ENCODE measurements at places on chromosomes 5 and 9.

DNA sequence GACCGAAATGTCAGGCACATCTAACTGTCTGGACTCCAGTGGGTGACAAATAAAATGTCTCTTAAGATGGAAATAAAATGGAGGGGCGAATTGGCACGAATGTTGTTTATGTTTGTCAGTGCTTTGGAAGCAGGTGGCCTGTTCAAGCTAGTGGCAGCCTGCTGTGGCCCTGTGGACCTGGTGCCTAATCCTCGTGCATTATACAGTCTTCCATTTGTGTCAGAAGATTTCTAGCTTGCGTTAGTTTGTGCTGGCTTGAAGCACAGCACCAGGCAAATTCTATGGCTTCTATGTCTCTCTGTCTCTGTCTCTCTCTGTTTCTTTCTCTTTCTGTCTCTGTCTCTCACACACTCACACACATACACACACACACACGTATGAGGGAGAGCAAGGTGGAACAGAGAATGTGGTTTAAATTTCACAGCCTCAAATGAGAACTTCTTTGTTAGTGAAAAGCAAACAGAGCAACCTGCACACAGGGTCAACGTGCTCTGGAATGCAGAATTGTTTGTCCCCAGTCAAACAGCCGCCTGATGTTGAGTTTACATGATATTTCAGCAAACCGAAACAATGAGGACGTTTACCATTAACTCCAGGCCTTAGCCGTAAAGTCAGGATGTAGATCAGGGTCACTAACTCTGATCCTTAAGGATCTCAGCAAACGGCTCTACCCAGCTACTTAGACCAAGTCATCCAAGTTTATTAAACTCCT, 39.0 kb upstream of the CD180 start:
- no peak for DNase-seq

- DNase-seq = no peak
Observed at GRCh38 chr9:95815133-95815532, 60.4 kb upstream of the ERCC6L2 start.

DNA sequence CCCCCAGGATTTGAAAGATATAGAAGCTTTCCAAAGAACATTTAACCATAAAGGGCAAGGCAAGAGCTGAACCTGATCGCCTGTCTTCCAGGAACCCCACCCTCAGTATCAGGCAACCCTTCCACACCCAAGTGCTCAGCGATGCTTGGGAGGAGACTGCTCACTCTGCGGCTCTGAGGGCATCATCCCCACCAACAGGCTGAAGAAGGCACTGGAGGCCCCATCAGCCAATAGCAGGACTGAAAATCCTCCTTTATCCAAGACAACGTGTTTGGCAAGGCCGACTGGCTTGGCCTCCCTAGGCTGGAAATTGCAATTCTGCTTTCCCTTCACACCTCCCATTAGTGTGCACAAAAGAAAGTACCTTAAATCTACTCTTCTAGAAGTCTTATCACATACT, 1.4 kb upstream of the PPP2CA start:
- no peak for DNase-seq

DNA sequence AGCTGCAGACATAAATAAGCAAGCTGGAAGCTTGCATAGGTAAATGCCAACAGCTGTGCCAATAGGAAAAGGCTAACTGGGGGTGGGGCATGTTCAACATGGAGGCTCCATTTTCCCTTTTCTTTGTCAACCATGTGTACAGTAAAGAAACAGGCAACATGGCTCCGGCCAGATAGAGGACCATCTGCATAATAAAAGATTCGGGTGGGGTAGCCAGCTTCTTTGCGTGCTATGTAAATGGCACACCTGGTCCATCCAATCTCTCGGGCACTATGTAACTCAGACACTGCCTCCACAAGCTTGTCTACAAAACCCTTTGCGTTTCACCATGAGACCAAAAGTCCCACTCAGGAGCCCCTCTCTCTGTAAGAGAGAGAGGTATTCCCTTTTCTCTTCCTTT, 41.7 kb upstream of the DENND4C start:
- no peak for DNase-seq

- no peak for DNase-seq
Observed at GRCh38 chr5:147643142-147643541, 133.3 kb upstream of the DPYSL3 start.

GRCh38 chr9:137105814-137106661, 8.5 kb downstream of the DPP7 start:
- DNase-seq = no peak

GRCh38 chr9:91163773-91164471, 197.8 kb downstream of the AUH start:
- peak; percentile 77 for DNase-seq

GRCh38 chr5:144203750-144204596, 33.3 kb downstream of the KCTD16 start:
- no peak for DNase-seq

- no peak for DNase-seq
Observed at GRCh38 chr5:43304525-43304924, 8.7 kb downstream of the HMGCS1 start.

DNA sequence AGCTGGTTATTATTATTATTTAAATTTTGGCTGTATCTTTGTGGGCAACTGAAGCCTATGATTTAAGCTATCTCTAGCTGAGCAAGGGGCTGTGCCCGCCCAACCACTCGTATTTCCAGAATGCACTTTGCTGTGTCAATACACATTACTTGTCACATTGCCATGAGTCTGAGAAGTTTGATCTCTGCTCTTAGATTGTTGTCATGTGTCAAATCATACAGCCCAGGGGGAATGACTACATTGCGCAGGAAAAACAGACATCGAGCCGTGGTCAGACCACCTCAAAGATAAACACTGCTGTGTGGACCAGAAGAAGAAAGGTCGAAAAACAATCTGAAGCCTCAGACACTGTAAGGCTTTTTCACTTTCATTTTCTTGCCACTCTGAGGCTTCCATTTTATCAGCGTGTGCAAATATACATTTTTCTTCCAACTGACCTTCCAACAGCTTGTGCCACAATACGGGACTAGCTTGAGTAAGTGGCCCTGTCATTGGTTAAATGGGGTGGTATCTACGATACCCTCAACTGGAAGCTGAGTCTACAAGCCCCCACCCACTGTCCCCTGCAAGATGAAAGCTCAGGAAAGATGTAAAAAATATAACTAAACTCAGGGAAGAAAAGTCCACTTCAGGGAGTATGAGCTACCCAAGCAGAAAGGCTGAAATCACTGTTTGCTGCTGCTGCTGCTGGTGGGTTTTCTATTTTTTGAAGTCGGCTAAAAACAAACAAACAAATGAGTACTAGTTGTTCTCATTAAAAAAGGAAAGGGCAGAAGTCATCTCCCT, 603.0 kb downstream of the BNC2 start:
- DNase-seq = no peak

DNA sequence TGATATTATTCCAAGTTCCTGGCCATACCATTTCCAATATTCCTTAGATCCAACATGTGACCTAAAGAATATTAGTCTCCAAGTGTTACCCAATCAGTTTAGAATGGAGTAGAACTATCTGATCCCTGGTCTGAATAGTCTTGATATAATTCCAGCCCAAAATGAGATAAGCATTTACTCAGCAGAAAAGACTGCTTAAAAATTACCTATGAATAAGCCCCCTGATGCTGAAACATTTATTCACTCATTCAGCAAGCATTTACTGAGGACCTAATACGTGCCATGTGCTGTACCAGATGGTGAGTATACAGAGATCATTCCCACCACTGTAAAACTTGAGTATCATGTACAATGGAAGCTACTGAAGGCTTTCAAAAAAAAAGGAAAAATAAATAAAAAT, 157.0 kb downstream of the FAM114A2 start:
- no peak for DNase-seq

DNA sequence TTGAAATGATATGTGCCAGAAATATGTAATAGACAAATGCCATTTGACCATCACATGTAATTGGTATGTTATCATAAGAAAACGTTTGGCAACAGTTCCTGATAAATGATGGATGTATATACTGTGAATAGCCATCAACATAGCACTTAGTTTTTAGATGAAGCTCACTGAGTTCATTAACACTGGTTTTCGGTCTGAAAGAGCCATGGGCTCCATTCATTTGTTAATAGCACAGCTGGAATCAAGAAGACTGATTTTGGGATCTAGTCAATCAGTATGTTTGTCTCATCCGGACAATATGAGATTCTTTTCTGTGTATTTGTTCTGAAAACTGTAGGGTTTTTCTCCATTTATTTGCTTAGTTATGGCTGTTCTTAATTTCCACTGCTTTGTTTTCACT, 413.5 kb upstream of the CLINT1 start:
- no peak for DNase-seq

GRCh38 chr9:23717505-23717904, 108.5 kb downstream of the ELAVL2 start:
- no peak for DNase-seq

DNA sequence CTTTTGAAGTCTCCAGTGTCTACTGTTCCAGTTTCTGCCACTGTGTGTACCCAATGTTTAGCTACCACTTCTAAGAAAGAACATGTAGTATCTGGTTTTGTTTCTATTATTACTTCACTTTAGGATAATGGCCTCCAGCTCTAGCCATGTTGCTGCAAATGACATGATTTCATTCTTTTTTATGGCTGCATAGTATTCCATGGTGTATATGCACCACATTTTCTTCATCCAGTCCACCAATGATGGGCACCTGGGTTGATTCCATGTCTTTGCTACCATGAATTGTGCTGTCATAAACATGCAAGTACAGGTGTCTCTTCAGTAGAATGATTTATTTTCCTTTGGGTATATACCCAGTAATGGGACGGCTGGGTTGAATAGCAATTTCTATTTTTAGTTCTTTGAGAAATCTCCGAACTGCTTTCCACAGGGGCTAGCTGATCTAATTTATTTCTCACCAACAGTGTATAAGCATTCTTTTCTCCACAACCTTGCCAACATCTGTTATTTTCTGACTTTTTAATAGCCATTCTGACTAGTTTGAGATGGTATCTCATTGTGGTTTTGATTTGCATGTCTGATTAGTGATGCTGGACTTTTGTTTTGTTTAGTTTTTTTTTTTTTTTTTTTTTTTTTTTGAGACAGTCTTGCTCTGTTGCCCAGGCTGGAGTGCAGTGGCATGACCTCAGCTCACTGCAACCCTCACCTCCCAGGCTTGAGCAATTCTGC, 68.9 kb downstream of the WDR41 start:
- DNase-seq = no peak

GRCh38 chr5:172939611-172940267, 19.5 kb upstream of the RPL26L1 start:
- DNase-seq = no peak

DNA sequence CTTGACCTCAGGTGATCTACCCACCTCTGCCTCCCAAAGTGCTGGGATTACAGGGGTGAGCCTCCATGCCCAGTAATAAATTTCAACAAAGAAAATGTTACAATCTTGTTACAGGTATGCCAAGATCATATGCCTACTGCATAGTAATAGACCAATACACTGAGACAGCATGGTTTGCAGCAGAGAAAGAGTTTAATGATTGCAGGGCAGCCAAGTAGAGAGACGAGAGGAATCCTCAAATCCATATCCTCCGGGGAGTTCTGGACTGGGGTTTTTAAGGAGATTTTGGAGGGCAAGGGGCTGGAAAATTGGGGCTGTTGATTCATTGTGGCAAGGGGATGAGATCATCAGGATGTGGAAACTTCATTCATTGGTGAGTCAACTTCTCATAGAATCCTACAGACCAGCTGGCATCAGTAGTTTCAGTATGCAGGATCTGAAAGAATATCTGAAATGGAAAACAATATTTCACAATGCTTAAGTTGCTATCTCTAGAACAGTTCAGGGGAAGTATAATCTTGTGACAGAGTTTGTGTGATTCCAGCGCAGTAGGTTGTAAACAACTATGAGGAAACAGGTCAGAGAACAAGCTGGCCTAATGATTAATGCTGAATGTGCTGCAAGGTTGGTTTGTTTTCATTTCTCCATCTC, 14.8 kb upstream of the TUT7 start:
- no peak for DNase-seq

- DNase-seq = no peak
Observed at GRCh38 chr5:124883681-124884080, 137.2 kb upstream of the ZNF608 start.

DNA sequence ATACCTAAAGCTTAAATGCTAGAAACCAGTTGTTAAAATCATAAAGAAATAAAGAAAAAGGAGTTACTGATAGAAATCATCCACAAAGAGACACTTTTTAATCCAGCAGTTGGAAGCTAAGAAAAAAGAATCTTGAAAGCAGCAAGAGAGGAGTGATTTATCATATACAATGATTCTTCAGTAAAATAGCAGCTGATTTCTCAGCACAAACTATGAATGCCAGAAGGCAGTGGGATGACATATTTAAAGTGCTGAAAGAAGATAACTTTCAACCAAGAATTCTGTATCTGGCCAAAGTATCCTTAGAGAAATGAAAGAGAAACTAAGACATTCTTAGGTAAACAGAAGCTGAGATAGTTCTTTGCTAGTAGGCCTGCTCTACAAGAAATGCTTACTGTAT, 366.0 kb downstream of the HTR1A start:
- DNase-seq = no peak

GRCh38 chr9:136485049-136486045, 2.5 kb upstream of the SEC16A start:
- DNase-seq = peak; percentile 93

GRCh38 chr9:127915325-127915752, 1.5 kb downstream of the ST6GALNAC4 start:
- DNase-seq = peak; percentile 71

DNA sequence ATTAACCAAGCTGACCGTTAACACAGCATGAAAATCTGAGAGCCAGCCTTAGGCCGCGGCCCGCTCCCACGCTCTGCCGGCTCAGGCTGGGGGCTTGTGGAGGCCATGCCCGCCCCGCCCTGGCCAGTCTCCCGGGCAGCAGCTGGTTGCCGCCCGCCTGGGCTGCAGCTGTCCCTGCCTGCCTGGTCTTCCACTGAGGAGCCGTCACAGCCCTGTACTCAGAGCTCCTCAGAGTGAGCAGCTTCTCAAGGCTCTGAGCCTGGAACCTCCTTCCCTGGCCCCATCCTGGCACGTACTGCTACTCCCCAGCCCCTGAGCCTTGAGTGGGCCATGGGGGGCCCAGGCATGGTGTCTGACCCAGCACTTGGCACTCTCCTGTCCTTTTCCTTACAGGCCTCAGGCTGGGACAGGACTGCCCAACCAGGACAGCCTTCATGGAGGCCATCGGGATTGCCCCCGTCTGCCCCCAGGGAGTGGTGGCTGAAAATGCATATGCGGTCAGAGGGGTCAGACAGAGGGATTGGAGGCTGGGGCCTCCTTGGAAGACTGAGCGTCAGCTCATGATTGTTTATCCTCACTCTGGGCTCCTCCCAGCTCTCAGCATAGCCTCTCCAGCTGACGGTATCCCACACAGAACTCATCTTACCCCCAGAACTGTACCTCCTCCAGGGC, 11.9 kb downstream of the FGFR4 start:
- no peak for DNase-seq

DNA sequence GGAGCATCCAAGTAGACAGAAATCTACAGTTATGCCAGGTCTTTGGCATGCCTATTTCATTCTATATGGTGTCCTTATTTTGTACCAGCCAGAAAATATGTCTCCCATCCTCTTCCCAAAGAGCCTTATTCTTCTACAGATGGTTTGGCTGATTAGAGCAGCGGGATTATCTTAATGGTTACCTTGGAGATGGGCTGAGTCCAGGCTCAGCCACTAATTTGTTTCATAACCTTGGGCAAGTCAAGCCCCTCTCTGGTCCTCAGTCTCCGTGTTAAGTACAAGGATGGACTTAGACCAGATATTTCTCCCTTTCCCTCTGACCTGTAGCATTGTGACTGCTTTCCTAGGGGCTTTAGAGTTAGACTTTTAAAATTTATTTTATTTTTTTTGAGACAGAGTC, 11.1 kb upstream of the GLE1 start:
- DNase-seq = no peak

Measured in activated CD8-positive, alpha-beta memory T cell treated with anti-CD3 and anti-CD28 coated beads for 24 hours (primary cell).